Activated CD8-positive, alpha-beta memory T cell treated with anti-CD3 and anti-CD28 coated beads for 48 hours (primary cell): ENCODE measurements at places on chromosomes 11 and 22.

GRCh38 chr11:1350086-1350725, 39.5 kb upstream of the BRSK2 start:
- DNase-seq: no peak

- DNase-seq: no peak
These were observed 21.4 kb downstream of the KIF18A start for GRCh38 chr11:28086569-28086968.

GRCh38 chr11:116958246-116958645, 120.8 kb upstream of the APOA1 start:
- DNase-seq: no peak

- no peak for DNase-seq
These were observed 33.6 kb downstream of the PPME1 start for GRCh38 chr11:74204701-74205100.

DNA sequence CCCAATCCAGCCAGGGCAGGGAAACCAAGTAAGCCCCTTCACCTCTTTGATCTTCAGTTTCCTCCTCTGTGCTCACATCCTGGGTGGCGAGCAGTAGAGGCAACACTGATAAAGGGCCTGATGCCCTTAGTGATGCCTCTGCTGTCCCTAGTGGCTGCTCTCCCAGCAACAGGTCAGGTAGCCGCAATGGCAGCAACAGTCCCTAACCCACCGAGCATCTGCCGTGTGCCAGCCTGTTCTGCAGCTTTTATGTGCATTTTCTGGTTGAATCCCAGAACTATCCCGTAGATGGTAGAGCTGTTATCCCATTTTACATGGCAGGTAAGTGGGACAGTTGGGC, 5.2 kb downstream of the SCYL1 start:
- no peak for DNase-seq

DNA sequence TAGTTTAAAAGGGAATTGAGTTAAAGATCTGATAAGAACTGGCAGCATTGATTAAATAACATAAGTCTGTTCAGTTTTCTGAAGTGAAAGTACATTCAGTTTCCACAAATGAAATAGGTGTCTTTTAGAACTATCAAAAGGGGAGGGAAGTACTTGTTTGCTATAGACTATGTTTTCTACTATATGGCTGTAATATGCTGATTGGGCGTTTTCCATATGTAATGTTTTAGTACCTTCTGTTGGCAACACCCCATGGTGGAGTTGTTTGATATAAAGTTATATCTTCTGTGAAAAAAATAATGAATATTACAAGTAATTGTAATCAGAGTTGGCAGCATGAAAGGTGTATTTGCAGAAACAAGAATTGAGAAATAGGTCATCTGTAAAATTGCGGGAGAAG, 237.6 kb downstream of the JRKL start:
- no peak for DNase-seq

- DNase-seq: no peak
These were observed 56.9 kb downstream of the KREMEN1 start for GRCh38 chr22:29129808-29130140.

DNA sequence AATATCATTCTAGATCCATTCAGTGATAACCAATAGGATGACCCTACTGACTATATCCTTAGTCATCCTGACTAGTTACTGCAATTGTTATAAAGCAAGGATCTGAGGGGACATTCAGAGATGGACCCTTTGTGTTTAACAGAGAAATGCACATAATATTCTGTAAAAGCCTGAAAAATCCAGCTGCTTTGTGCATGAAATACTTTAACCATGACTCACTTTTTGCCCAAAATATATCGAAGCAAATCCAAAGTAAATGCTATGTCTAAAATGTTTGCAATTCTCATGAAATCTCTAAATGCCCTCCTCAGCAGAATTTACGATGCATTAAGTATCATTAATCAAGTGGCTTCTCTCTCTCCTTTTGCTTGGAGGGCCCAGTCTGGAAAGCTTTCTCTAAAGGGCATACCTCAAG, 178.8 kb upstream of the MTMR2 start:
- no peak for DNase-seq

DNA sequence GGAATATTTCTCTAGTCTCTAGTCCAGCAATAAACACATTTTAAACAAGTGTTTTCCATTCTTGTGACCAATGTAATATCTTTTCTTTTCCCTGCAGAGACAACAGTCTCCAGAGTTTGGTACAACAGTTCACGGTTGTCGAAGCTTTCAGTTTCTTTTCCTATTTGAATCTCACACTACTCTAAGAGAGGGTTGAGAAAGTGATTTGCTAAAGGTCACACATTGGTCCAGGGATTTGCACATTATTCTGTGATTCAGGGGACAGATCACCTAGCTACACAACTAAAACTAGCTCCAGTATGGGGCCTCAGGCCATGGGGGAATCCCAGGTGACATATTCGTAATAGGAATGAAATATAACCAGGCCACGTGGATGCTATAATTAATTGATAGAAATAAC, 132.5 kb downstream of the HIPK3 start:
- no peak for DNase-seq

GRCh38 chr11:117610045-117610444, 187.0 kb downstream of the DSCAML1 start:
- no peak for DNase-seq

DNA sequence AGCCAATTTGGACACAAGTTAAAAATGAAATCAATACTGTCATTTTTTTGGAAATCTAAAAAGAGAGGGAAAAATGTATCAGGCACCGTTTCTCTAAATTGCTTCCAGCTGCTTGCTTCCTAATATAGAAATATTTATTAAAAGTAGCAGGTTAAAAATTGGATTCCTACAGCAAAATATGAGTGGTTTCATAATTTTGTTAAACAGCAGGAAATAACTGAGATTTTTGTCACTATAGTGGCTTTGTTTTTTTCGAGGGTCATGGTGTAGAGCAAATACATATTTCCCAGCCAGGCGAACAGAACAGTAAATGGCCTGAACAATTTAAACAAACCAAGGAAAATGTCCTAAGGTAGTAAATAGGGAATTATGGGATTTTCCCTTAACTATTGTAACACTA, 159.7 kb downstream of the DDX10 start:
- no peak for DNase-seq

- DNase-seq: no peak
These were observed 92.2 kb upstream of the TOP3B start for GRCh38 chr22:22074634-22075381.

DNA sequence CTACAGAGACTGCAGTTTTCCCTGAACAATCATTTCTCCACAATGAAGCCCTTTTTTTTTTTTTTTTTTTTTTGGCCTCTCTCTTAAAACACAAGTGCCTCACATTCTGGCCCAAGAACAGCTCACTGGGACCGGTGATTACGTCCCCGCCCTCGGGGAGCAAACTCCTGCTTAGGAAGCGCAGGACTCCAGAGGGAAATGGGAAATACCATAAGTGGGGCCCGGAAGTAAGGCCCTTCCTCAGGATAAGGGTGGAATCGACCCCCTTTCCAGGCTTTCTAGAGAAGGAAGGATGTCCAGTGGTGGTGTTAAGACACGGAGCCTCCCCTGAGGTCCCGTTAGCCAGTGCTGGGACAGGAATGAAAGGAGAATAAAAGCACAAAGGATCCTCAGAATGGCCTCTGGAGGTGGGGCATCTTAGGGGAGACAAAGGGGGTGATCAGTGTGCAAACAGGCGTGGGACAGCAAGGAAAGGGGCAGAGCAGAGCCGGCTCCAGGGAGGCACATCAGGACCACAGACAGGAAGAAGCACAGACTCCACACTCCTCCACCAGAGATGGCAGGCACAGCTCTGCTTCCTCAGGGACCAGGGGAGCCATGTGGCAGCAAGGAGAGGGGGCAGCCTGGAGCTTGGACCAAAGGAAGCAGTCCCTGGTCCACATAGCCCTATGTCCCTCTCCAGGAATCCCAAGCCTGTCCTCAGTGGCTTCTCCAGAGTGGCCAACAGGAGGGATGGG, 61.3 kb downstream of the CHST1 start:
- DNase-seq: no peak

DNA sequence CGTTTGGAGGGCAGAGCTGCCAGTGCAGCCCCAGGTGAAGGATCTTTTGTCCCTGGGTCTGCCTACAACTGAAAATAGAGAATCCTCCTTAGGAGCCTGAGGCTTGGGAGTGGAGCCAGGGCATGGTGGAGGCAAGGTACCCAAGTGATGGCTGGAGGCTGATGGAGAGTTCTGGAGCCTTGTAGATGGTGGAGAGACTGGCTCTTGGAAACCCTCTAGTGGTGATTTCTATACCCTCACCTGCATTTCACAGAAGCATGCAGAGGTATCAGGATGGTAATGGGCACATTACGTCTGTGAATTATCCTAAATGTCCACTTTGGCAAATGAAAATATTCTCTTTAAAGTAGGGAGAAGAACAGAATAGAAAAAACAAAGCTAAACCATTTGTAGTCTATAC, 44.4 kb downstream of the INSC start:
- DNase-seq: no peak

GRCh38 chr11:416051-416756, 1.4 kb upstream of the SIGIRR start:
- no peak for DNase-seq

GRCh38 chr22:29269731-29270474, 1.8 kb downstream of the EWSR1 start:
- no peak for DNase-seq

- DNase-seq: no peak
These were observed 440 bp upstream of the SLC25A45 start for GRCh38 chr11:65382804-65383368.

- DNase-seq: no peak
These were observed 130.5 kb upstream of the ANO3 start for GRCh38 chr11:26201411-26201810.

GRCh38 chr11:85021058-85021457, 606.1 kb downstream of the DLG2 start:
- no peak for DNase-seq
